ENCODE measurements at places on chromosomes 16 and 17.

DNA sequence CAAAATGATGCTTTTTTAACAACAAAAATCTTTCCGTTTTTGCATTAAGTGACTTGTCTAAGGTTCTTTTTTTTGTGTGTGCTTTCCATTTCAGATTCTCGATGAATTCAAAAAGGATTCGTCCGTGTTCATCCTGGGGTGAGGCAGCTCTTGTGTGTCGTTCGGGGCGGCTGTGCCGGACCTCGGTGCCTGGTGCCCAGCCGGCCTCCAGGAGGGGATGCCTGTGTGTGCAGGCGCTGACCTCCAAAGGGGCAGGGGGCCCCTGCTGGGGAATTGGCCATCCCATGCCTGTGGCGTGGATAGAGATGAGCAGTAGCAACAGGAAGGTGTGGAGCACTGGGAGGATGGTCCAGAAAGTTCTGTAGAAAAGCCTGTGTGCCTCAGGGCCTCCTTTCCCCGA, 101.7 kb downstream of the PLCG2 start:
- DNase-seq: no peak

GRCh38 chr16:13571036-13571435, 348.9 kb upstream of the ERCC4 start:
- DNase-seq: no peak

DNA sequence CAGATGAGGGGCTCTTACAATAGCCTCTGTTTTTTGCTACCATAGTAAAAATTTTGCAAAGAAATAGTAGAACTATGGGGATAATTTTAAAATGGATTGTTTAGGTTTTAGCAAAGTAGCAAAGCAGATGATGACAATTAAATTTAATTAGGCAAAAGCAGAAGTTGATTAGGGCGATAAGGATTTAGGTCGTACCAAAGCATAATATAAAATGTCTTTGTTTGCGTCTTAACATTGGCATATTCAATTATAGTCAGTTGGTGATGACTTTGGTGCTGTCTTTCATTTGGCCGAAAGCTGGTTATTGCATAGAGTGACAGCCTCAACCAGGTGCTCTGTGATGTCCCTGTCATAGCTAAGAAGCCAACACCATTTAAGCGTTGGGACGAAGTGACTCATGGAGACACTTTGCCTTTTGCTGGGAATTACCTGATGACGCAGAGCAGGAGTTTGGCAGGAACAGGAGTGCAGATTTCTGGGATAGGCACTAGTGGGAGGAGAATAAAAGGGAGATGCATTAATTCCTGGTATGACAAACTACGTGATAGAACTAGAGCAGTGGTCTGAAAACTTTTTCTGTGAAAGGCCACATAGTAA, 38.3 kb downstream of the MAP2K6 start:
- DNase-seq: no peak

DNA sequence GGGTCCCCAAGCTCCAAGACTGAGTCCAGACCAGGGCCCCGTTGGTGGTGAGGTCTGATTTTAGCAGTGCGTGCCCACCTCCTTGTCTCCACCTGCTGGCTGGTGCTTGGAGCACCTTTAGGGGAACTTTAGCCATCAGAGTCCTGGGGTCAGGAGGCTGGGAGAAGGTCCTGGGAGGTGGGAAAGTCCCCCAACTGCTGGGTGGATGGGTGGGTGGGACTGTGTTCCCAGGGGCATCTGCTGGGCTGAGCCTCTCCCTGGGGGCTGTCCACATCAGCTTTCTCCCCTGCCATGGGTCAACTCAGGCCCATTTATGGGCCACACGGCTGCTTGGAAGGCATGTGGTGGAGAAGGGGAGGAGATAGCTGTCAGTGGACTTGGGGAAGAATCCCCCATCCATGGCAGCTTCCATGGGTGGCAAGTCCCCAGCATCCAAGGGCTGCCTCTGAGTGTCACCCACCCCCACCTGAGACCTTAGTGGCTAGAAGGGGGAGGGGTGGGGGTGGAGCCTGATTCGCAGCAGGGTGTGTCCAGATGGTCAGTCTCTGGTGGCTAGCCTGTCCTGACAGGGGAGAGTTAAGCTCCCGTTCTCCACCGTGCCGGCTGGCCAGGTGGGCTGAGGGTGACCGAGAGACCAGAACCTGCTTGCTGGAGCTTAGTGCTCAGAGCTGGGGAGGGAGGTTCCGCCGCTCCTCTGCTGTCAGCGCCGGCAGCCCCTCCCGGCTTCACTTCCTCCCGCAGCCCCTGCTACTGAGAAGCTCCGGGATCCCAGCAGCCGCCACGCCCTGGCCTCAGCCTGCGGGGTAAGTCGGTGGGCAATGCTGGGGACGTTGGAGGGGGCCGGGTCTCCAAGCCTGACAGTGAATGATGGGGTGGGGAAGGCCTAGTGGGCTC, at the start of gene TRPV2:
Gene TRPV2 (plus strand): TSS at position 541 of the 894 bp plus-strand sequence. CDS start 2,098 bp downstream, outside the sequence.
- no peak for DNase-seq

GRCh38 chr17:74490716-74491115, 24.3 kb downstream of the CD300A start:
- DNase-seq: no peak

DNA sequence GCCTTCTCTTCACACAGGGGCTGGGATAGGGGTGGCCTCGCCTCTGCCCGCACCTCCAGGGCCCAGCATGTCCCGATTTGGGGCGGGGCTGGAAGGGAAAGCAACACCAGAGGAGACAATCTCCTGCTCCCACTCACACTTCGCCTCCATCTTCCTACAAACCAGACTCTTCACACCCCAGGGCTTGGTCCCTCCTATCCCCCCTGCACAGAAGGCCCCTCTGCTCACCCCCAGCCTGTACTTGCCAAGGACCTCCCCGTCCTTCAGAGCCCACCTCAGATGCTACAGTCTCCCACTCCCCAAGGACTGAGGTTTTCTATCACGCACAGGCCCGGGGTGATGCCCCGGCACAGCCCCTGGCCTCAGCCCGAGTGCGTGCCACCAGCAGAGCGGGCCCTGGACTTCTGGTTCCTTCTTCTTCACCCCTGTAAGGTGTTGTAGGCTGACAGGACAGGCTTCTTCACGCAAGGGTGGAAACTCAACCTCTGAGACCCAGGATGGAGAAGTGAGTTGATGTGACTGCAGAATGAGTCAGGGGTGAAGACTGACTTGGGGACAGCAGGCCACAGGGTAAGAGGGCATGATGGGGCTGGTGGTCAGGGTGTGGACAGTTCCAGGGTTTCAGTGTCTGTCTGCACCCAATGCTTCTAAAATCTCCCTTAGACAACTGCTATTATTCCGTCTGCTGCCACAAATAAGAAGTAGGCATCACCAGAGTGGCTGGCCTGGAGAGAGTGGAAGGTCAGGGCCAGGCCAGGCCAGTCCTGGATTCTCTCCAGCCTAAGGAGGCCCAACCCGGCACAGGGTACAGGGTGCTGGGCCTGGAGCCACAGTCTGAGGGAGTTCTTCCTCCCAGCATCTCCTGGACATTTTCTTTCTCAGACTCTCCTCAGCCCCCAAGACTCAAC, 2.5 kb downstream of the ITGAE start:
- no peak for DNase-seq

DNA sequence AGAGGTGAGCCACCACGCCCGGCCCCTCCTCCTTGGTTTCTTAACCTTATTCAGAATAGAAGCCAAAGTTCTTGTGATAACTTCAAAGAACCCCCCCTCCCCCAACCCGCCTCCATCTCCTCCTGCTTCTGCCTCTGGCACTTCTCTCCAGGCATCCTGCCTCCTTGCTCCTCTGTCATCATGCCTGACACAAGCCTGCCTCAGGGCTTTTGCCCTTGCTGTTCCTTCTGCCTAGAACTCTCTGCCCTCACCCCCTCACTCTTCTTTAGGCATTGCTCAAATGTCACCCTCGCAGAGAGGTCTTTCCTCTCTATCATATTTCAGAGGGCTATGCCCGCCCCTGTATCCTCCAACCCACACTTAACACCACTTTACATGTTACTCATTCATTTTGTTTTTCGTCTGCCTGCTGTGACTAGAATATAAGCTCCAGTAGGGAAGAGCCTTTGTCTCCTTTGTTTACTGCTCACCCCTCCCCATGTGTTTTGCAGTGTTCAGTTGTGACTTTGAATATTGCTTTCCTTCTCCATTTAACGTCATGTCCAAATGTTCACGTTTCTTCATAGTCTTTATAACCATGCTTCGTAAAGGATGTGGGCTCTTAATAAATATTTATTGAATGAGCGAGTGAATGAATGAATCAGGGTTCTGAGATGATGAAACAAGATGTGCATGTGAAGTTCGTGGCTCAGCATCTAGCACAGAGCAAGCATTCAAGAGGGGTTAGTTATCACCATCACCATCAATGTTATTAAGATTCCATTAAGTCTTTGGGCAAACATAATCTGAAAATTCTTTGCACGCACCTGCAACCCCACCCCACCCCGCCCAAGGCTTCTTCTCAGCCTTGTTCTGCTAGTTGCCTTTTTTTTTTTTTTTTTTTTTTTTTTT, 186.2 kb upstream of the WSCD1 start:
- DNase-seq: no peak

DNA sequence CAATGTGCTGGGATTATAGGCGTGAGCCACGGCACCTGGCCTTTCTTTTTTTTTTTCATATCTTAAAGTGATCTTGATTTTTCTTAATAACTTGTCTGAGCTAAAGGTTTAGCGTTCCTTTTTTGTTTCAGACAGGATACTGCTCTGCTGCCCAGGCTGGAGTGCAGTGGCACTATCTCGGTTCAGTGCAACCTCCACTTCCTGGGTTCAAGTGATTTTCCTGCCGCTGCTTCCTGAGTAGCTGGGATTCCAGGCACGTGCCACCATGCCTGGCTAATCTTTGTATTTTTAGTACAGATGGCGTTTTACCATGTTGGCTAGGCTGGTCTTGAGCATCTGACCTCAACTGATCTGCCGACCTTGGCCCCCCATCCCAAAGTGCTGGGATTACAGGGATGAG, 4.0 kb downstream of the RUSF1 start:
- no peak for DNase-seq

DNA sequence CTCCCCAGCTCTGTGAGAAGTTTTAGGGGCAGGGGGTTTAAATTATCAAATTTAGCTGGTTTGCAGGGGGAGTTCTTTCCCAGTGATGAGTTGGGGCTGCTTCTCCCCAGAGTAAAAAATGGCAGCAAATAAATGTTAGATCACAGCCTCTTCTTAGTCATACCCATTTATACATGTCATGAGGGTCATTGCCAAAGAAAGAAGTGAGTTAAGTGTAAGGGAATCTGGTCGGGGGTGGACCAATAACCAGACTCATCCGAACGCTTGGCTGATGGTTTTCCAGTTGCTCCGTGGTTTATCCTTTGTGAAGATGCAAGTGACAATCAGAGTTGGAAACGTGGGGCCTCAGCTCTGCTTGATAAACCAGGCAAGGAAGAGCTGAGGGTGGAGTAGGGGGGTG, 87.1 kb downstream of the PLXDC1 start:
- no peak for DNase-seq

GRCh38 chr16:1374418-1375297, 22.9 kb downstream of the GNPTG start:
- no peak for DNase-seq

DNA sequence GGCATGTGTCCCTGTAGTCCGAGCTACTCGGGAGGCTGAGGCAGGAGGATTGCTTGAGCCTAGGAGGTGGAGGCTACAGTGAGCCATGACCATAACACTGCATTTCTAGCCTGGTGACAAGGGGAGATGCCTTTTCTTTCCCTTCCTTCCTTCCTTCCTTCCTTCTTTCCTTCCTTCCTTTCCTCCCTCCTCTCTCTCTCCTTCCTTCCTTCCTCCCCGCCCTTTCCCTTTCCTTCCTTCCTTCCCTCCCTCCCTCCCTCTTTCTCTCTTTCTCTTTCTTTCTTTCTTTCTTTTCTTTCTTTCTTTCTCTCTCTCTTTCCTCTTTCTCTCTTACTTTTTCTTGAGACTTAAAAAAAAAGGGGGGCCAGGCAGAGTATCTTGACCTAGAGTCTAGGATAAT, 3.1 kb upstream of the CEP20 start:
- no peak for DNase-seq

GRCh38 chr17:74199306-74200092, 4.0 kb upstream of the RPL38 start:
- DNase-seq: peak; percentile 88

DNA sequence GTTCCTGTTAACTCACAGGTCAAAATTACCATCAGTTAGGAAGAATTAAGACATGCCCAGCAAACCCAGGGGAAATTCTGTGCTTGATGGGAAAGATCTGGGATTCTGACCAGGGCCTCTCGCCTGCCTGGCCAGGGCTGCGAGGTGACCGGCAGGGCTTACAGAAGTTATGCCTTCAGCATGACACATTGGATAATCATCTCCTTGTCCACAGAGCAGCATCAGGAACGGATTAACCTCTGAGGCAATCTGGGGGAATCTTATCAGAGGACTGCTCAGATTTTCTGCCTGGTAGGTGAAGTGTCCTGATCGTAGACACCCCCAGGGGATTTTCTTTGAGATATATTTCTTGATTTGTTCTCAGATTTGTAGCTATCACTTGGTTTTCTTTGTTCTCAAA, 172.5 kb downstream of the HS3ST3A1 start:
- DNase-seq: no peak

GRCh38 chr17:57284984-57285646, 28.8 kb downstream of the MSI2 start:
- DNase-seq: peak; percentile 62

- DNase-seq: peak; percentile 42
Observed at GRCh38 chr17:80901319-80901718, 90.3 kb upstream of the CHMP6 start.

DNA sequence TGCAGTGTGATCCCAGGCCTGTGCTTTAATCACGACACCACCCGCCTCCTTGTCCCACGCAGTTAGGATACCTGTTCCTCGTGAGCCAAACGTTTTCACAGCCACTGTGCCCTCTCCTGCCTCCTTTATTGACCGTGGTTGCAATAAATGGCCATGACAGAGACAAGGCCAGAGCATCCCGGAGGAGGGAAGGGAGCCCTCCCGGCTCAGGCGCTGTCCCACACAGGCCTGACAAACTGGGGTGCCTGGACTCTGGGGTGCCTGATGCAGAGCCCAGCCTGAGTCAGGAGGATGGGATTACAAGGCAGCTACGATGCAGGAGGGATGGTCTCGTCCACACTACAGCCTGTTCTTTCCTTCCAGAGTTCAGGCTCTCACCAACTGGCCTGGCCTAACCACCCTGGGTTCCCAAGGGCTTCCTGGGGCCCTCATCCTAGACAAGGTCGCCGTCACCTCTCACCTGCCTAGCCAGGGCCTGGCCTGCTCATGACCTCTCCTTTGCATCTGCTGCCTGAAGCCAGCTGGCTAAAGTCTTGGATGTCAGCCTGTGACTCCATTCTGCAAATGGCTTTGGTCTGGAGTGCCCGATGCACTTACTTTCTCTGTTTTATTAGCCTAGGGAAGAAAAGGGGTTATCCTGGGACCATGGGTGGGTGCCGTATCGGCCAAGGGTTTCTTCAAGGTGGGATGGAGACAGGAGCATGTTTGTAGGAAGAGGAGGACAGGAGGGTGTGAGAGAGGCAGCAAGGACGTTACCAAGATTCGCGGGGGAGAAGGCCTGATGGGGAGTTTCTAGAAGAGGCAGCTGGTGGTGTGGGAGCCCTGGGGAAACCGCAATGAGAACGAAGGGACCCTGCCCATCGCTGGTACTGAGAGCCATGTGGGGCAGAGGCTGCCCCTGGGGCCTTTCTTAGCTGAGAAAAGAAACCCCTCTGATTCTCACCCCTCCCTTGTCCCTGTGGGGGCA, 234.3 kb upstream of the TNRC6C start:
- DNase-seq: no peak

GRCh38 chr17:73625006-73625405, 19.2 kb downstream of the SDK2 start:
- no peak for DNase-seq

GRCh38 chr16:66693149-66693548, 3.4 kb downstream of the CMTM4 start:
- DNase-seq: no peak

GRCh38 chr17:73757420-73757819, 113.2 kb upstream of the SDK2 start:
- DNase-seq: no peak

All from head of caudate nucleus (tissue), 42 donors.